NCI-H1417 (cell line): ENCODE measurements at places on chromosomes 2 and 18.

DNA sequence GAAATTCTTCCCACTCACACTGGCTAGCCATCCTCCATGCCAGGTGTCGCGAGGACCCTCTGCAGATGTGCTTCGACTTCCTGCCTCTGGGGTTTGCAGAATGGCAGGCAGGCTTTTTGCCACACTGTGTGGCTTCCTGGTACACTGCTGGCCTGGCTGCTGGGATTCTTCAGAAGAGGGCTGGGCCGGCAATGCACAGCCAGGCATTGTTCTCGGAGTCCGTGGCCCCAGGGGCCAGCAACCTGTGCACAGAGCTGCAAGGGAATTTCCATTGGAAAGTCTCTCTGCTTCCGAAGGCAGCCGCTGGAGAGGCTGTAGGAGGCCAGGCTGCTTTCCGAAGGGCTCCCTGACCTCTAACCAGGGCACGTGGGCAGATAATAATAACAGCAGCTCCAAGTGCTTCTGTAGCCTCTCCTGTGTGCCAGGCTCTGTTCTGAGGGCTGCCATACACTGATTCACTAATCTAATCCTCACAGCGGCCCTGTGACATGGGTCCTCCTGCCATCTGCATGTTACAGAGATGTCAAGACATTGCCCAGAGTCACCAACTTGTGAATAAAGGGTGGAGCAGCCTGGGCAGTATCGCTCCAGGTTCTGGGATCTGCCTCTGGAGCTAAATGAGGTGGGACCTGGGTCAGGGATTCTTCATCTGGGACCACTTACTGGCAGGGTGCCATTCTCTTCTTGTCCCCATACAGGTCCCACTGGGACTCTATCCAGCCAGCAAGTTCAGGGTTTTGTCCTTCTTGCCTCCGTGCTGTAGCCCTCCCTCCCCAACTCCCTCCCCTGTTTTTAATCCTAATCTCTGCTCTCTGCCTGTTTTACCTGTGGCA, 5.0 kb downstream of the LDLRAD4 start:
- DNase-seq, result no peak

DNA sequence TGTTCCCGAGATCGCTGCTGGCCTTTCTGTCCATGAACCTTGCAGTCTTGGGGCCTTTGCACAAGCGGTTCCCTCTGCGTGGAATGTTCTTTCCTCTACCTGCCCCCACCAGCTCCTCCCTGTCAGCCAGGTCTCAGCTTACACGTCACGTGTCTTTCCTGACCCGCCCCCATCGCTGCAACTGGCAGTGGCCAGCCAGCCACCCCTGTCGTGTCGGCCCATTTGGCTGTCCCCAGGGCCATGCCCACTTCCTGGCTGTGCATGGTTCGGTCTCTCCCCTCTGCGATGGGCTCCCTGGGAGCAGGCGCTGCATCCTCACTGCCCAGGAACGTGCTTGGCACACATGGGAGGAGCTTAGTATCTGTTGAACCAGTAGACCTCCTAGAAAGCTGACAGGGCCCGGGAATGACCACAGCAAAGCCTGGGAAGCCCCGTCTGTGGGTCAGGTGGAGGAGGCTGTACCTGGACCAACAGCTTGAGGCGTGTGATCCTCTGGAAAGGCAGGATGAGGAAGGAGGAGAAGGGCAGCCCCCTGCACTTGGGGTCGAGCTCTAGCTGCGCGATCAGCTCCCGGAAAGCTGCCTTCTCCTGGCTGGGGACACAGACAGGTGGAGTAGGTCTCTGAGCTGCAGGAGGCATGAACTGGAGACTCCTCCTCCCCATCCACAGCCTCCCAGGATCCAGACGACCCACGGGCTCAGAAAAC, 21.0 kb downstream of the SNORC start:
- peak; percentile 55 for DNase-seq

DNA sequence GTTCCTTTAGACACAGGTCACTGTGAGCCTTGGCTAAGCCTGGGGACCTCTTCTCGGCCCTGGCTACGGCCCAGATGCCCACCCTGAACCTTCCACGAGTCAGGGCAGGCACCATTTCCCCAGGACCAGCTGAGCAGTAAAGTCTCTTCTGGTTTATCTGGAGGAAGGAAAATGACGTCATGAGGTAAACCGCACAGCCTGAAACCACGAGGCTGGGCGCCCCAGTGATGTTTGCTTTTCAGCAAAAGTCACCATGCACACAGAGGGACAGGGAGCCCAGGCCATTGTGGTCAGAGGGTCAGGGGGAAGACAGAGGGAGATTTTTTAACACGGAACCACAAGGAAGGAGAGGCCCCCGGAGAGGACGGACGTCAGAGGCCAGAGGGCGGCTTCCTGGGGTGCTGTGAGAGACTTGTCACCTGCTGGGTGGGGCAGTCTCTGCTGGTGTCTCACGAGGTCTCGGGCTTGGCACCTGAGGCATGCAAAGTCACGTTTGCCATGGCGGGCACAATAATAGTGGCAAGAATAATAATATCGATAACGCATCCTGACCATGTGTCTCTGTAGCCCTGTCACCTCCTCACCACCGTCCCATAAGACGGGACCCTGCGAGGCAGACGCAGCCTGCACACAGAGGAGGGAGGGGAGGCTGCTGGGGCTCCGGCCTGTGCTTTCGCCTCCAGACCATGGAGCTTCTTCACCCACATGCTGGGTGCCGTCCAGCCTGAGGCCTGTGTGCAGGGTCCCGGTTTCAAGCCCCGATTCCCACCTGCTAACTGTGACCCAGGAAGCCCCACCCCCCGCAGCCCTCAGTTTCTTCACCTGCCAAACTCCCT, 33.2 kb upstream of the FOSL2 start:
- DNase-seq, result no peak

GRCh38 chr2:216372761-216373291, 543 bp upstream of the MARCHF4 start:
- no peak for DNase-seq

GRCh38 chr2:27174638-27175037, 25.8 kb downstream of the TCF23 start:
- no peak for DNase-seq

- no peak for DNase-seq
Observed at GRCh38 chr2:242098445-242099128, 229.1 kb downstream of the RTP5 start.

GRCh38 chr2:203327582-203327900, 653 bp upstream of the ABI2 start:
- no peak for DNase-seq

DNA sequence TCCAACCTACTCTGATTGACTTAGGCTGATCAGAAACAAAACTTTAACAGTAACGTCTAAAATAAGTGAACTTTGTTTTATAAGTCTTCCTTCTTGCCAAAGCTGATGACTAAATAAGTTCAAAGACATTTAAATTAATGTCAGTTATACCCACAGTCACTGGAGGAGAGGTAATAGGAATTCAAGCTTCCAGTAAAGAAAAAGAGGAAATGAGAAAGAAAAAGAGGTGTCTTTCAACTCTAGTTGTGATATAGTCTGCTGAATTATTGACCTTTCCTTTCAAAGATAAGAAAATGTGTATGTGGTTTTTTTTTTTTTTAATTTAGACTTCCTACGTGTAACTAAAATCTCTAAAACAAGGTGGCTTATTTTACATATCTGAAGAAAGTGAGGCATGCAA, 191.5 kb downstream of the SLC8A1 start:
- no peak for DNase-seq

DNA sequence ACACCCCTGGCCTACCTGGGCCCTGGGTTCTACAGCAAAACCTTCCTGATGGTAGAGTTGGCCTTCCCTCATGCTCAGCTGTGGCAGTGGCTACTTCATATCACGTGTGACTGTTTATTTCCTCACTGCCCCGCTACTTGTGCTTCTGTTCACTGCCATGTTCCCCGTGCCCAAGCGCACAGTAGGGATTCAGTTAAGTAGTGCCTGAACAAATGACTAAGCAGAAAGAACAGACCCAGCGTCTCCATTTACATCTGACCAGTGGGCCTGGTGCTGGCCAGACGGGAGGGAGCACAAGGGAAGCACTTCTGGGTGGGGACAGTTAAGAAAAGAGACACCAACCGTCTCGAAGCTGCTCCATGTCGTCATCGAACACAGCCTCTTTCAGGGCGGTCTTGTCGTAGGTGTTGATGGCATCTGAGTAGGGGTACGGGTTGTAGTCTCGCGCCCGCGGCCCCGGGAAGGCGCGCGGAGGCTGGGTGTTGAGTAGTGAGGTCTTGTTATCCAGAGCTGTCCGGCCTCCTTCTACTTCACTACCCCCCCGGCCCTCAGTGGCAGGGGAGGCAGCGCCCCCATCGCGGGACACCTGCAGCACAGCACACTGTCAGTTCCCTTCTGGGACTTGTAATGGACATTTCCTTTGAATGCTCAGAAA, 82.4 kb upstream of the TFCP2L1 start:
- no peak for DNase-seq

DNA sequence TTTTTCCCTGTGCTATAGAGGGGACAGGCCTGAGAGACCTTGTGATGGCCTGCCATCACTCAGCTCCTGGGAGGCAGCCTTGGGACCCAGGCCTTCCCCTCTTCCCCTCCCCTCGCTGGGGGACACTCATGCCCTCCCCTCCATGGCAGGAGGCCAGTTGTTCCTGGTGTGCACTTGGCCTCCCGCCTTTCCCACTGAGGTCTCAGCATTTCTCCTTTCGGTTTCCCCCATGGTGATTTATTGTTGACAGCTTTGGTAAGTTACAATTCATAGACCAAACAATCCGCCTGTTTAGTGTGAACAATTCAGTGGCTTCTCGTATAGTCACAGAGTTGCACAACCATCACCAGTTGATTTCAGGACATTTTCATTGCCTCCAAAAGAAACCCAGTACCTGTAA, 10.2 kb upstream of the CNDP1 start:
- peak; percentile 95 for DNase-seq

- DNase-seq, result no peak
Observed at GRCh38 chr18:505483-506122, 5.1 kb upstream of the COLEC12 start.

DNA sequence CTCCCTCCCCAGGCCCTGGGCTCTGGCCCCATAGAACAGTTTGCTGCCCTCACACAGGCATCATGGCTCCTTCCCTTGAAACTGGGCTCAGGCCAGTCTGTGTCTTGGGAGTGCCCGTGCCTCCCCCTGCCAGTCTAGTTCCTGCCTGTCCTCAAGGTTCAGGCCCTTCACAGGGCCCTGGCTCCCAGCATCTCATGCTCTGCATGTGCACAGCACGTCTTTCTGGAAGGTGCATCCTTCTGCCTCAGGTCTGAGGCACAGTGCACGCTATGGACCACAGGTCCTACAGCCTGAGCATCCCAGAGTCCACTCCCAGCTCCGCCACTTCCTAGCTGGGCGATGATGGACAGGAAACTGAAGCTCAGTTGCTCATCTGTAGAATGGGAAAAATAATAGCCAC, 35.6 kb upstream of the FOSL2 start:
- no peak for DNase-seq

GRCh38 chr2:186546846-186547245, 43.0 kb upstream of the ITGAV start:
- no peak for DNase-seq

DNA sequence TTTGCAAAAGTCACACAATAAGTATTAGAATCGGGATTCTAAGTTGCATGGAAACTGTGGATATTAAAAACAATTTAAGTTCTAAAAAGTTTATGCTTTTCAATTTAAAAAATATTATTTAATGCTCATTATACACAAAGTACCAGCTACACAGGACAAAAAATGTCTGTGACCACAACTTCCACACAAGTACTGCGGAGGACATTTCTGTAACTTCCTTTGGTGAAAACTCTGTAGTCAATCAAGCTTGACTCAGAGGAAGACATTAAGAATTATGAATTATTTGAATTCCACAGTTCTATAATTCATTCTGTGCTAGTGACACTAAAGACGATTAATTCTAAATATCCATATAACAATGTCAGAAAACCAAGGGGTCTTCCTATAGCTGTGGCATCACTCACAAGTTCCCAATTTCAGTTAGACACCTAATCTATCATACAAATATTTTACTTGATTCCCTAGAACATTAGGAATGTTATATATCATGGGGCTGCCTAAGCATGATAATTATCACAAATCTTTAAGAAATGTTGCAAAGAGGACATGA, 120.5 kb downstream of the AFF3 start:
- no peak for DNase-seq

DNA sequence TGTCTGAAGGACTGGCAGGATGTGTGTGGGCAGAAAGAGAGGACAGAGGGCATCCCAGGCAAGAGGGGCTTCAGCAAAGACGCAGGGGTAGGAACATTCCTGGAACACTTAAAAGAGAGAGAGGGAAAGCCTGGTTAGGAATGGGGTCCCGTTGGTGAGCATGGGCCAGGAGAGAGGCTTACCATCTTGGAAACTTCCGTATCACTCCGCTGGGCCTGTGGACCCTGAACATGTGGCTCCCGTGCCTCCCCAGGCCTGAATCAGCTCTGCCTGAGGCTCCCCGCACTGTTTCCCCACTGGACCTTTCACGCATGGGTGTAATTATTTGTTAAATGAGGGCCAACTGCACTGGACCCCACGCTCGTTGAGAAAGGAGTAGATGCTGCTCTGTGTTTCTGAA, 191.1 kb upstream of the GLI2 start:
- DNase-seq, result no peak
